ENCODE measurements at places on chromosomes 1 and 21.

GRCh38 chr1:97254731-97255463 is 533.3 kb downstream of the PTBP2 start:
- DNase-seq, result no peak

DNA sequence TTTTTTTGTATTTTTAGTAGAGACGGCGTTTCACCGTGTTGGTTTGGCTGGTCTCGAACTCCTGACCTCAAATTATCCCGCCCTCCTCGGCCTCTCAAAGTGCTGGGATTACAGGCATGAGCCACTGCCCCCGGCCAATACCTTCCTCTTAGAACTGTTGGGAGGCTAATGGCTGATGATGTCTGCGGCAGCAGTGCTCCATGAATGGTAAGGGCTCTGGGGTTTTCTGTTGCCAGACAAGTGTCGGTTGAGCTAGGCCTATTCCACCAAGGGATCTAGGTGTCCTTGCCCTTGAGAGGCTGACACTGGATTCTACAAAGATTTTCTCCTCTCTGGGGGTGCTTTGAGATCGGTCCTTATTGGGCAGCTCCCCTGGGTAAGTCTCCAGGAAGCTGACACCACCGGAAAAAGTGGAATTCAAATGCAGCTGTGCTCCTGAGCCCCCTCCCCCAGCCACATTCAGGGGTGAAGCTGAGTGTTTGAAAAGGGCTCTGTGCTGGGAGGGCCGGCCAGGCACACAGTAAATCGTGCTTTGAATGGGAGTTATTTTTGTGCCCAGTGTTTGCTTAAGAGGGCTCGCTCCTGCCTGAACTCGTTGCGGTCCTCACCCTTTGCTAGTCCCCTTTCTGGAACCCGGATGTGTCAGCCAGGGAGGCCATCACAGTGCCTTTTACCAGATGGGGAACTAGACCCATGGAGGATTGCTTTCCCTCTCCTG is 5.2 kb downstream of the SOX13 start:
- DNase-seq, result no peak

GRCh38 chr1:19327736-19328135 is 15.6 kb downstream of the SLC66A1 start:
- no peak for DNase-seq

DNA sequence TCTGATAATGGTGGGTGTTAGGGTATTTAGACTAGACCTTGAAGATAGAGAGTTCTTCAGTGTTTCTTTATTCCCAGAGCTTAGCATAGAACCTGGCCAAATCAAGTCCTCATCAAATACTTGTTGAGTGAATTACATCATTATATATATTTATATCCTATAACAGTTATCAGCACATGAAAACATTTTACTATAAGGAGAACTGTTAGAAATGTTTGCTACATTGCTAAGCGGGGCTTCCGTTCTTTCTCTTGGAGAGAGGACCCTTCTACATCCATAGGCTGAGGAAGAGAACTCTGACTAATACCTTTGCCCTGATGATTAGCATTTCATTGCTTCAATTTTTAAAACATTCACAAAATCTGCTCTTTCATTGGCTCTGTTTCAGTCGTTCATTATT is 66.5 kb upstream of the NBL1 start:
- no peak for DNase-seq

DNA sequence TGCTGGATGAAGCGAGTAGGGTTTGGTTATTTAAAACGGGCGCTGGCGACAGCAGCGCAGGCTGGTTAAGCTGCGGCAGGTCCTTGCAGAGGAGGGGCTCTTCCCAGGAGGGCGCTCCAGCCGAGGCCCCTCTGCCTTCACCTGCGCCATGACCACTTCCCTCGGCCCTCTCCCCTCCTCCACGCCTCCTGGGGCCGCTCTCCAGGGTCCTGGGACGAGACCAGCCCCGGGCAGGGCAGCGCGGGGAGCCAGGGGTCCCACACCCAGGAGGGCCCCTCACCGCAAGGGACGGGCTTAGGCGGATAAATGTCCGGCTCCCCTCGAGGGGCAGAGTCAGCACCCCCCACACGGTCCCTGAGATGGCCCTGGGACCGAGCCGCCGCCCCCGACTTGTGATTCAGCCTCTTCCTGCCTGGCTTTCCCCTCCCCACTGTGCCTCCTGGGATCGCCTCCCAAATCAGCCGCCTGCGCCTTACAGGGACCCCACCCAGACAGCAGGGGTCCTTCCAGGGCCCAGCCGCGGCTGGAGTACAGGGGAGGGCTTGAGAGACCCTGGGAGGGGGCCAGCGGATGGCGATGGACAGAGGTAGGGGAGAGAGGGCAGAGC is 380.7 kb downstream of the MATN1 start:
- no peak for DNase-seq

GRCh38 chr1:45011837-45012638 is at the start of gene UROD:
Gene UROD, plus strand, starts transcription at chr1:45012254. Its CDS starts 12 bp downstream, at chr1:45012266.
- peak; percentile 95 for DNase-seq

GRCh38 chr1:167881786-167882185 is 32.1 kb downstream of the ADCY10 start:
- DNase-seq, result no peak

GRCh38 chr1:79283451-79283850 is 276.9 kb upstream of the ADGRL4 start:
- DNase-seq, result no peak

GRCh38 chr1:119635811-119636390 is 12.2 kb downstream of the ZNF697 start:
- DNase-seq, result no peak

- DNase-seq, result no peak
Measured at GRCh38 chr1:2968471-2968881, 52.8 kb upstream of the ACTRT2 start.

GRCh38 chr1:203512517-203512847 is 18.5 kb downstream of the OPTC start:
- no peak for DNase-seq

DNA sequence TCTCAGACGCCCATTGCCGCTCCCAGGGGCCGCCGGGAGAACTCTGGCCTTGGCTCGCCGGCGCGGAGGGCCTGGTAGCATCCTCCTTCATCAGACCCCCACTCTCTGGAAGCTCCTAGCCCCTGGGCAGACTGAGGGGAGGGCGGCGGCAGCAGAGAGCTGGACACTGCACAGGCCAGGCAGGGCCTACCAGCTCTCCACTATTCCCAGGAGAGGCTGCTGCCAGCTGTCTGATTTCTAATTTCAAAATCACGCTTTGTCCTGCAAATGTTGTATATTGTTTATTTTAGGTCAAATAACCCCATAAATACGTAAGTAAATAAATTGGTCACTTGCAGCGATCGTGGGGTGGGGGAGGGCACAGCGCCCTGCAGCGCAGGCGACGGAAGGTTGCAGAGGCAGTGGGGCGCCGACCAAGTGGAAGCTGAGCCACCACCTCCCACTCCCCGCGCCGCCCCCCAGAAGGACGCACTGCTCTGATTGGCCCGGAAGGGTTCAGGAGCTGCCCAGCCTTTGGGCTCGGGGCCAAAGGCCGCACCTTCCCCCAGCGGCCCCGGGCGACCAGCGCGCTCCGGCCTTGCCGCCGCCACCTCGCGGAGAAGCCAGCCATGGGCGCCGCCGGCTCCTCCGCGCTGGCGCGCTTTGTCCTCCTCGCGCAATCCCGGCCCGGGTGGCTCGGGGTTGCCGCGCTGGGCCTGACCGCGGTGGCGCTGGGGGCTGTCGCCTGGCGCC is at the start of gene MTARC1:
Gene MTARC1, plus strand, starts transcription at position 577 of the 732 bp plus-strand sequence. Its CDS starts 32 bp downstream, at position 609.
- DNase-seq, result peak; percentile 51

GRCh38 chr1:17440827-17441168 is 1.3 kb upstream of the RCC2 start:
- DNase-seq, result no peak

GRCh38 chr1:162128693-162129356 is 59.3 kb downstream of the NOS1AP start:
- DNase-seq, result no peak

- DNase-seq, result no peak
Measured at GRCh38 chr21:44461464-44462001, 6.2 kb downstream of the LRRC3 start.

DNA sequence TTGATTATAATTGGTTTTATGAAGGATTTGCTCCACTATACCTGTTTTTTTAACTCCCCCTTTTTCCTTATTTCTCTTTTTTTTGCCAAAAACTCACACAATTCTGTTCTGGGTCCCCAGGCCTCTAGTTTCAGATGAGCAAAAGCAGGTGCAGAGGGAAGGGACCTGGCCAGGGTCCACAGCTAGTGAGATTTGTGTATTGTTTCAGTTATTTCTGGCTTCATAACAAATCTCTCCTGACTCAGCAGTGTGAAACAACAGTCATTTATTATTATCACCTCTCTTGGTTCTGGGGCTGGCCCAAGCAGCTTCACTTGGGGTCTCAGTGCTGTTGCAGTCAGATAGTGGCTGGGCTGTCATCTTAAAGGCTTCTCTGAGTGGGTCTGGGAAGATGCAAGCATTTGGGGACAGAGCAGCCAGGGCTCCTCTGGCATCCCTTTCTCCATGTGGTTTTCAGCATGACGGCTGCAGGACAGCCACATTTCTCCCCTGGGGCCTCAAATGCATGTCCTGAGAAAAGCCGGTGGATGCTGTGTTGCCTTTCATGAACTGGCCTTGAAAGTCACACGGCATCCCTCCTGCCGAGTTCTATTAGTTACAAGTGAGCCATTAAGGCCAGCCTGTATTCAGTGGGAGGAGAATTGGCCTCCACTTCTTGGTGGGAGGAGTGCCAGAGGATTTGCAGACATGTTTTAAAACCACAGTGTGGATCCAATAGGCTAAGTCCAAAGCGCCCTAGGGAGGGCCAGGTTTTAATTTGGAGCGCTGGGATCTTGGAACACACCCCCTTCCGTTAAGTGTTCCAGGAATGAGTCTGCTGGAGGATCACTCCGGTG is 137.1 kb downstream of the CAMTA1 start:
- peak; percentile 71 for DNase-seq

GRCh38 chr1:14650951-14651350 is 52.5 kb downstream of the KAZN start:
- no peak for DNase-seq

DNA sequence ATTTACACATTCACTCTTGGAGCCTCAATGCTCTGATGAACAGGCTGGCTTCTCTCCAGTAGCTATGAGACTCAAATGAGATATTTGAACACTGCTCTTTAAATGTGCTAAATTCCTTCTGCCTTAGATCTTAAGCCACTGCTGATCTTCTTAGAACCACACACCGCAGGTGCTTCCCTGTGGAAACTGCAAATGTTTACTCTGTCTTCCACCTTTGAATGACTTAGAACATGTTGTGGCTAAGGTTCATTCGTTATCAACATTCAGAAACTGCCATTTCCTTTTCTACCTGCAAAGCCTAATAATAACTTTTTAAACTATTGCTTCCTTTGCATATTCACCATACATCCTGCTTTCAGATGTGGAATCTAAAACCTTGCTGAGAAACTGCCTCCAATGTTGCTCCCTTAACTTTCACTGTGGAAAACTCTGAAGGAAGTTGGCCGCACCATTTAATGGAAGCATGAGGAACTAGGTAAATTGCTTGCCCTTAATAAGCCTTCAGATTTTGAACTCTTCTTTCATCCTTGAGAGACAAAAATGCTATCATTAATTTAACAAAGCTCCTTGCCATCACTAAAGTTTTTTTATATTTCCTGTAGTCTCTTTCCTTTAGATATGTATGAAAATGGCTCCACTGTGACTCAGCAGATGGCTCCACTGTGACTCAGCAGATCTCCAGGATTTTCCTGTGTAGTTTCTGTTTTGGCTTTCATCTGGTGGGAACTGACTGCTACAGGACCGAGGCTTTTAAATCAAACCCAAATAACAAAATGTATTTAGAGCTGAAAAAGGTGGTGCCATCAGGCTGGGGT is 143.8 kb downstream of the TNFSF18 start:
- DNase-seq, result peak; percentile 67

- DNase-seq, result no peak
Measured at GRCh38 chr21:46115441-46116188, 17.7 kb downstream of the COL6A2 start.

GRCh38 chr1:20150326-20150705 is 11.2 kb downstream of the PLA2G2F start:
- DNase-seq, result no peak
